Kidney (tissue), 22 donors: ENCODE measurements at places on chromosomes 4 and X. TPM values are rescaled to one million over a fixed set of nuclear protein-coding genes. Genes with fewer than 3 reads are reported as not detected.

- H3K4me1 ChIP-seq = no peaks in the 10 kb centered on the region
- H3K4me3 ChIP-seq = no peak overlapping the region
- H3K36me3 ChIP-seq = no peaks in the 10 kb centered on the region
Observed at GRCh38 chr4:3446631-3447320, 5.0 kb downstream of the HGFAC start.

DNA sequence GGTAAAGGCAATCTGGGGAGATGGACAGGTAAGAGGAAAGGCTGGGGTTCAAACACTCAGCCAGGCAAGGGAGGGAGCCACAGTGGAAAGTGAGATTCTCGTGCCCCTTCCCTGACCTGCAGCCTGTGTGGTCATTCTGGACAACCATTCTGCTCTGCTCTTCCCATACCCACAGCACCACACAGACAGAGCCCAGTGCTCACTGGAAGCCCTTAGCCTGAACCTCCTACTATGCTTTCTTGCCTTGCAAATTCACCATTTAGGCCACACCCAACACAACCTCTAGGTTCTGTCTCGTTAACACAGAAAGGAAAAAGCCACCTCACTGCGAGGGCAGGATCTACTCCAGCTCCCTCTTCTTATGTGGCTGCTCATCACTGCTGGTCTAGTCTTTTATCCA, 92.7 kb downstream of the SHISA3 start:
- no peak overlapping the region for H3K27ac ChIP-seq
- DNase-seq = no peak
- H3K4me1 ChIP-seq = no peaks in the 10 kb centered on the region
- H3K36me3 ChIP-seq = no peaks in the 10 kb centered on the region
- no peak overlapping the region for H3K4me3 ChIP-seq

The SPANXA1 gene
- not detected for total RNA-seq

DNA sequence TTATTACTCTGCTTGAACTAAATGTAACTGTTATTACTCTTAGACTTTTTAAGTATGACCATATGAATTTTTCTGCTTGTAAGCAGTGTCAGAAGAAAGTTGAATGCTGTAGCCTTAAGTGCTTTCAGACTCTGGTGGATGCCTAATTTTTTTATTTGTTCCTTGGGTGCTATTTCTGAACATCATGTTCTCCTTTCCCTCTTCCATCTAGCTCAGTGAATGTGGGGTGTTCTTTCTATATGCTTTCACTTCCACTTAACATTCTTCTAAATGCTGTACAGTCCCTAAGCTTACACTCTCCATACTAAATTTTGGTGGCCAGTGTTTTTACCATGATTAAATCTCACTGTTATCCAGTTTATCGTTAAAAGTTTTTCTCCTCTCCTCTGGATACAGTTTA, 3.6 kb downstream of the DCK start:
- H3K27ac ChIP-seq = no peak overlapping the region
- H3K36me3 ChIP-seq = no peaks in the 10 kb centered on the region
- DNase-seq = no peak
- no peaks in the 10 kb centered on the region for H3K4me1 ChIP-seq
- H3K27me3 ChIP-seq = no peaks in the 10 kb centered on the region

The SFRP2 gene
- 4.1 TPM for total RNA-seq

The GPC4 gene
- total RNA-seq = 70.3 TPM

DNA sequence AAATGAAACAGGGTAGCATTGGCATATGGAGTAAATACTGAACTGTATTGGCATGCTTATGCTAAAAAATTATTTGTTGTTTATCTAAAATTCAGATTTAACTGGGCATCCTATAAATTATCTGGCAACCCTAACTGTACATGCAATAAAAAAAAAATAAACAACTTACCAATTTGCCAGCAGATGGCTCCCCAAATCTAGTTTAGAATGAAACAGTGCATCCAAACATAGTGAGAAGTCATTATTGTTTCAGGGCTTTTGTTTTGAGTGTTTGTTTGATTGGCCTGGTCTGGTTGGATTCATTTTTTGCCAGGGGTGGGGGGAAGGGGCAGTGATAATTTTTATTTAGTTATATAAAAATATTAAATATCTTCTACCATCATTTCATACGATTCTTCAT, 12.8 kb upstream of the NSUN7 start:
- no peaks in the 10 kb centered on the region for H3K27me3 ChIP-seq
- no peaks in the 10 kb centered on the region for H3K4me1 ChIP-seq
- H3K36me3 ChIP-seq = no peaks in the 10 kb centered on the region

DNA sequence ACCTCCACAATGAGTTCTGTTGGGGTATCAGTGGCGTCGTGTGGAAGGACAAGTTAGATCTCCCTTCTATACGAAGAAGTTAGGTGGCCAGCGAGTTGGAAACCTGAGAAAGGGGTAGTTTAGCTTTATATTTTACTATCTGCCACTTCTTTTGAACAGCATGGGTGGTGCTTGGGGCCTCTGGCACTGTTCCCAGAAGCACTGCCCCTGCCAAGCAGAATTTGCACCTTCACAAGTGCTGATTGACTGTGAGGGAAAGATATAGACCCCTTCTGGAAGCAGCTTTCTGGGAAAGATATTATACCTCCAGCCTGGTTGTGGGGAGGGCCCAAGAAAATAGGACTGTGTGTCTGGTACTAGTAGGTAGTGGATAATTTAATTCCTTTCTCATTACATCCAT, 246.9 kb downstream of the FBXO8 start:
- DNase-seq = no peak
- no peak overlapping the region for H3K4me3 ChIP-seq
- H3K4me1 ChIP-seq = no peaks in the 10 kb centered on the region
- no peaks in the 10 kb centered on the region for H3K36me3 ChIP-seq
- no peaks in the 10 kb centered on the region for H3K27me3 ChIP-seq

The GLA gene
- total RNA-seq = 23.9 TPM

GRCh38 chr4:184163813-184164212, 53.9 kb downstream of the ENPP6 start:
- H3K4me1 ChIP-seq = peaks cover 4% of the 10 kb centered on the region
- no peaks in the 10 kb centered on the region for H3K27me3 ChIP-seq
- H3K4me3 ChIP-seq = no peak overlapping the region

GRCh38 chrX:2499507-2499906, 1.3 kb downstream of the DHRSX start:
- H3K27me3 ChIP-seq = no peaks in the 10 kb centered on the region
- H3K27ac ChIP-seq = peak overlapping the region; percentile 93
- peaks cover 5% of the 10 kb centered on the region for H3K36me3 ChIP-seq
- DNase-seq = no peak
- peaks cover 9% of the 10 kb centered on the region for H3K4me1 ChIP-seq

The NPNT gene
- total RNA-seq = 78.3 TPM

DNA sequence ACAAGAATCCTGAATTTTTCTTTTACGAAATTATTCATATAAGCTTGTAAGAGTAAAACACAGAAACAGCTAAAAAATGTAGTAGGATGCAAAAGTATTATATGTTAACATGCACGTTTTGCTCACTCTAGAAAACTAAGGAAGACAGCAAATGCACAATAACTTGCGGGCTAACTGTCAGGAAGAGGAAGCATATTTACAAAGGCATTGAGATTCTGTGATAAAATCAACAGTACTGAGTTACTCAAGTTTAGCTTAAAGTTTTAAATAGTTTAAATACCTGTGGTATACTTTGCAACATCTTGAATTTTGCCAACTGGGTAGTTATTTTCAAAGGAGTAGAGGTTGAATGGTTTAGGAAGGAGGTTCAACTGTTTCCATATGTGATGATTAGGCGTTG, 37.0 kb downstream of the SH2D1A start:
- H3K27ac ChIP-seq = no peak overlapping the region
- no peak overlapping the region for H3K4me3 ChIP-seq
- H3K27me3 ChIP-seq = no peaks in the 10 kb centered on the region
- H3K36me3 ChIP-seq = no peaks in the 10 kb centered on the region
- H3K4me1 ChIP-seq = no peaks in the 10 kb centered on the region

The LSM6 gene
- 24.3 TPM for total RNA-seq

The GPR34 gene
- total RNA-seq = 17.9 TPM

GRCh38 chrX:37779857-37780256, at the start of gene CYBB:
CYBB (plus strand) TSS chrX:37780059; CDS start chrX:37780078, 19 bp downstream.
- no peaks in the 10 kb centered on the region for H3K27me3 ChIP-seq
- no peak within 1 kb of the TSS for H3K4me3 ChIP-seq
- no peak for DNase-seq
- no peaks in the 10 kb centered on the region for H3K36me3 ChIP-seq
- no peaks in the 10 kb centered on the region for H3K4me1 ChIP-seq

The ARAP2 gene
- total RNA-seq = 33.5 TPM

The UGT2A3 gene
- total RNA-seq = 57.7 TPM

GRCh38 chr4:6338175-6338950, 68.7 kb downstream of the WFS1 start:
- no peak overlapping the region for H3K27ac ChIP-seq
- no peak for DNase-seq
- H3K27me3 ChIP-seq = no peaks in the 10 kb centered on the region
- H3K36me3 ChIP-seq = no peaks in the 10 kb centered on the region
- no peaks in the 10 kb centered on the region for H3K4me1 ChIP-seq

DNA sequence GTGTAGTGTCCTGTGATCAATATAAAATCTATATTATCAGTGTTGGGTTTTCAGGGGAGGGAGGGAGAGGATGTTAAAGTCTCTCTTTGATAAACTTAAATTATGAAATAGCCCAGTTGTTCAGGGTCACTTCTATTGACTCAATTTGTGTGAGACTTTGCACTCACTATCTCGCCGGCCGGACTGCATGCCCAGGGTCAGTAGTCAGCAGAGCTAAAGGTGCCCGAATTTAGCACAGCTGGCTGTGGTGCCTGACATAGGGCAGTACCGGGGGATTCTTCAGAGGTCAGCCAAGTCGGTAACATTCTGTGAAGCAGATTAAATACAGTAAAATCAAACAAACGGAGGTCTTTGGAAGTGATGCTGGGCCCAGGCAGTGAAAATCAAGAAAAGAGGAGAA, 19.2 kb downstream of the GABRQ start:
- DNase-seq = no peak
- no peak overlapping the region for H3K4me3 ChIP-seq
- H3K4me1 ChIP-seq = no peaks in the 10 kb centered on the region
- no peaks in the 10 kb centered on the region for H3K27me3 ChIP-seq

DNA sequence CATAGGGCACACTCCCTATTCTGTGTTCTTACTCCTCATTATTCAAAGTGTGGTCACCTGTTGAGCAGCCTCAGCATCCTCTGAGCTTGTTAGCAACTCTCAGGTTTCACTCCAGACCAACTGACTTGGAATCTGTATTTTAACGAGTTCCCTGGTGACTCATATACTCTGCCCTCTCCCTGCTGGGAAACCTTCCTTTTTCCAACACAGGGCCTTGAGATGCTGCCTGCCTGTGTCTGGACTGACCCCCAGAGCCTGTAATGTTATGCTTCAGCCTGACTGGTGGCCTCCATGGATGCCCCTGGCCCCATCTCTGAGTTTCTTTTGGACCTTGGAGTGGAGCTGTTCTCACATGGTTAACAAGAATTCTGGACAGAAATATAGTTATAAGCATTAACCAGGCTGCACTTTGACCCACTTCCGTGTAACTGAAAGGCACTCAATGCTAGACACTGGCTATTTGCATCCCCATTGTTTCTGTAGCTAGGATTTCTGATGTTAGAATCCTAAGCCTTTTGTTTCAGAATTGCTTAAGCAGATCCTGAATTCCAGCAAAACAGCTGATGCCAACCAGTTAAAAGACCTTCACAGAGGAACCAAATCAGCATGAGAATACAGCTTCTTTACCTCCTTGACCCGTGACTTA, 262.6 kb downstream of the STIM2 start:
- no peak overlapping the region for H3K4me3 ChIP-seq
- peak; percentile 14 for DNase-seq
- peak overlapping the region; percentile 13 for H3K27ac ChIP-seq
- no peaks in the 10 kb centered on the region for H3K27me3 ChIP-seq
- no peaks in the 10 kb centered on the region for H3K4me1 ChIP-seq

The ODAM gene
- not detected for total RNA-seq

The PABPC1L2B gene
- total RNA-seq = not detected

GRCh38 chr4:153365003-153365402, 20.5 kb downstream of the MND1 start:
- no peak overlapping the region for H3K4me3 ChIP-seq

The P2RY10 gene
- 1.9 TPM for total RNA-seq

- DNase-seq = no peak
- H3K4me1 ChIP-seq = no peaks in the 10 kb centered on the region
- H3K36me3 ChIP-seq = no peaks in the 10 kb centered on the region
- no peak overlapping the region for H3K4me3 ChIP-seq
- H3K27me3 ChIP-seq = no peaks in the 10 kb centered on the region
Observed at GRCh38 chrX:15241301-15241700, 28.6 kb downstream of the ASB9 start.

DNA sequence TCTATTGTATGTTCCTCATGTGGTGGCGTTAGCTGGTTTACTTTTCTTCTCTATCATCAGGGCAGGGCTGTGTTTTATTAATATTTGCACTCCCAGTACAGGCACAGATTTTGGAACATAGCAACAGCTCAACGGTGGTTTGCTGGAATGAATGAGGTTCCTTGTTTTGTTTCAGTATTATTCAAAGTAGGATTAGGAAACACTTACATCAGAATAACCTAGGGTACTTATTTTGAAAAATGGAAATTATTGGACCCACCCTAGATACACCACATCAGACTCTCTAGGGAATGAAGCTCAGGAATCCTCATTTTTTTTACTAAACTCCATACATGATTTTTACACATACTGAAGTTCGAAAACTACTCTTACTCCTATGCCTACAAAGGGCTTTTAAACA, 108.8 kb upstream of the ENPEP start:
- no peaks in the 10 kb centered on the region for H3K4me1 ChIP-seq
- peak overlapping the region; percentile 20 for H3K4me3 ChIP-seq
- H3K27me3 ChIP-seq = no peaks in the 10 kb centered on the region
- no peak overlapping the region for H3K27ac ChIP-seq

GRCh38 chr4:158609116-158609515, 62.6 kb downstream of the C4orf46 start:
- H3K36me3 ChIP-seq = no peaks in the 10 kb centered on the region
- H3K4me1 ChIP-seq = no peaks in the 10 kb centered on the region
- no peak overlapping the region for H3K27ac ChIP-seq
- H3K4me3 ChIP-seq = no peak overlapping the region
- DNase-seq = no peak
- no peaks in the 10 kb centered on the region for H3K27me3 ChIP-seq

DNA sequence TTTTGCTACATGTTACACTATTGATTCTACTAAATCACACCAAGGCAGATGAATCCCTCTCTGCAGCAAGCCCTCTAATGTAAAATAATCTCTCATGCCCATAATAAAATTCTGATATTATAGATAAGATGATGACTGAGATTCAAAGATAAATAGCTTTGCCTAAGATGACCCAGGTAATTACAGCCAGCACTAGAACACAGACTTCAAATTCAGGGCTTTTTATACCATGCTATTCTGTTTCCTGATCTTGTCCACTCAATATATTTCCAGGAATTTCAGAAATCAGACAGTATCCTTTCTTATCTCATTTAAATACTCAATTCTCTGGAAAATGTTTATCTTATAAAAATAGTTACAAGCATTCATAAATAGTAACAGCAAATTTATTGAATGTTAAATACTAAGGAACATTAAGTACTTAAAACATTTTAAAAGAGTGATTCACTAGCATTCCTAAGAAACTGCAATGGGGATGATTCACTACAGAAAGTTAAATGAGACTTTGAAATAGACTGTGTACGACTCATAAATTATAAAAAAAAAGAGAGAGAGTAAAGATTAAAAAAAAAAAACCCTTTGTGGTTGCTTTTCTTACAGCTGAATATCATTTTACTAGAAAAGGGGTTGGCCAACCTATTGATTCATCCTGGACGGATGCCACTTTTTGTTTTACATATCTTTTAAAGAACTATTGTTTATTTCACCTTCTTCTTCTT, 45.8 kb upstream of the IL21 start:
- no peak overlapping the region for H3K4me3 ChIP-seq
- H3K27ac ChIP-seq = no peak overlapping the region
- no peaks in the 10 kb centered on the region for H3K36me3 ChIP-seq

GRCh38 chr4:53659112-53659511, 67.8 kb upstream of the LNX1 start:
- H3K4me1 ChIP-seq = peaks cover 8% of the 10 kb centered on the region
- peak; percentile 17 for DNase-seq
- H3K27ac ChIP-seq = no peak overlapping the region
- no peaks in the 10 kb centered on the region for H3K27me3 ChIP-seq

The IL21 gene
- not detected for total RNA-seq

The PPARGC1A gene
- 80.8 TPM for total RNA-seq
